ENCODE measurements at places on chromosomes 2 and 18.
A peak's percentile ranks its signal among the peaks of the same experiment; 100 is the strongest.

GRCh38 chr2:101160454-101160853, 9.3 kb upstream of the TBC1D8 start:
- DNase-seq, result no peak

- no peak for DNase-seq
Measured at GRCh38 chr2:224569654-224570053, 15.5 kb downstream of the CUL3 start.

GRCh38 chr18:68418881-68419280, 296.0 kb downstream of the TMX3 start:
- no peak for DNase-seq

GRCh38 chr2:42342061-42342794, 18.8 kb downstream of the COX7A2L start:
- no peak for DNase-seq

DNA sequence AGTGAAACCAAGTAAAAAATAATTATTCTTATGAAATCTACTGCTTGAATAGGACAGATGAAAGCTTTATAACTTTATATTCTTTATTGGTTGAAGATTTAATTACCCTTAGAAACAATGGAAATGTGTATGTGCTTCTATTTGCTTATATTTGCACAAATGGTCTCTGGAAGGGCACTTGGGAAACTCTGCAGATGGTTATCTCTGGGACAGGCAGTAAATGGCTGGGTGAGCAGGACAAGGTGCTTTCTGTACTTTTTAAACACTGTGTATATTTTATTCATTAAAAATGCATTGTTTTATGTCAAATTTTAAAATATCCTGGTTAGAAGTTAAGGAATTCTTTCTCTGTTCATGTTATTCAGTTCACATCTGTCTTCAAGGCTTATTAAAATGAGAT, 131.1 kb downstream of the LRRTM4 start:
- no peak for DNase-seq

- DNase-seq, result no peak
Measured at GRCh38 chr2:151280271-151280670, 9.2 kb downstream of the NMI start.

GRCh38 chr2:83071914-83072313, 1387.2 kb downstream of the SUCLG1 start:
- no peak for DNase-seq

DNA sequence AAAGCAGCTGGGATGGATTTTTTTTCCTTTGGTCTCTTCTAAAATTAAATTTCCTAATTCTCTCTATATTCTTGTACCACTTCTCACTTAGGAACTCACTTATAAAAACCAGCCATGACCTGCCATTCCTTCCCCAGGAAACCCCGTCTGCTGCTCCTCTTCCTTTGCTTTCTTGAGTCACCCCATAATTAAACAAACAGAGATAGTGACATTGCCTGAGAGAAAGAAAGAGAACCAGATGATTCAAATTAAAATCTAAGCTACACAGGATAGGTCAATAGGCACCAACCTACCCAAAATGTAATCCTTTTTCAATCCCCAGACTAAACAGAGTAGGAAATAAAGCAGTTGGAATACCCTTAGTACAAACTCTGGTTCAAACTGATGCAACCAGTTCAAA, 9.7 kb downstream of the STK39 start:
- no peak for DNase-seq

GRCh38 chr2:240259201-240259923, 118.9 kb upstream of the OTOS start:
- DNase-seq, result no peak

- DNase-seq, result no peak
Measured at GRCh38 chr2:127649100-127649611, 3.2 kb downstream of the GPR17 start.

DNA sequence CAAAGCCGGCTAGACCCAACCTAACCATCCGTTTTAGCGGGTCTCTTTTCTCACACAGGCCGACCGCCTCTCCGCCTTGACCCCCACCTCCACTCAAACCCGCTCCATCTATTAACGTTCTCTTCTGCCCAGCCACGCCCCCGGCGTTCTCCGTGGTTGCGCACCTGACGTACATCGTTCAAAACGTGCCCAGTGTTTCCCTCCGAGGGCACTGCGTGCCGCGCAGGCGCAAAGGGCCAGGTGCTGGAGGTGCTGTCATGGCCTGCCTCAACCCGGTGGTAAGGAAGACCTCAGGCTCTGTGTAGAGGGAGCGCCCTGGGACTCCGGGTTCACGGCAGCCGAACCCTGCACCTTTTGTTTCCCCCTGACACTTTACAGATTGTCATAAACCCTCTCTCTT, at the start of gene GTF2A1L:
TSS of gene GTF2A1L (plus strand) at position 239 of the 400 bp plus-strand sequence. CDS start at position 258, 19 bp downstream.
- no peak for DNase-seq

DNA sequence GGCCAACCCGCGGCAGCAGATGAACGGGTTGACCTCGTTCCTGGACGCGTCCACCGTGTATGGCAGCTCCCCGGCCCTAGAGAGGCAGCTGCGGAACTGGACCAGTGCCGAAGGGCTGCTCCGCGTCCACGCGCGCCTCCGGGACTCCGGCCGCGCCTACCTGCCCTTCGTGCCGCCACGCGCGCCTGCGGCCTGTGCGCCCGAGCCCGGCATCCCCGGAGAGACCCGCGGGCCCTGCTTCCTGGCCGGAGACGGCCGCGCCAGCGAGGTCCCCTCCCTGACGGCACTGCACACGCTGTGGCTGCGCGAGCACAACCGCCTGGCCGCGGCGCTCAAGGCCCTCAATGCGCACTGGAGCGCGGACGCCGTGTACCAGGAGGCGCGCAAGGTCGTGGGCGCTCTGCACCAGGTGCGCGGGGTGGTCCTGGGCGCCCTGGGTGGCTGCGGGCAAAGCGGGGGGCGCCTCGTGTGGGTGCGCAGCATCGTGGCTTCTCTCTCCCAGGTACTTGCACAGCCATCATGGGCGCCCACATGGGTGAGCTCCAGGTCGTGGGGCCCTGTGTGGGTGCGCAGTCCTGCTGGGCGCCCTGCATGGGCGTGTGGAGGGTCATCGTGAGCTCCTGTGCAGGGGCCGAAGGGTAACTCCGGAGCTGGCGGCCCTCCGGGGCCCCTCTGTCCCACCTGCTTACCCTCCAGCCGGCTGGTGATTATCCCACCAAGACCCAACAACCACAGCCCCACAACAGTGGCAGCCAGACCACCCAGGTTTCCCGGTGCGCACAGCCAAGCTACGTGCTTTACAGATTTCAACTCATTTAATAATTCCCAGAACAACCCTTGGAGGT, 64.2 kb downstream of the TPO start:
- DNase-seq, result no peak

DNA sequence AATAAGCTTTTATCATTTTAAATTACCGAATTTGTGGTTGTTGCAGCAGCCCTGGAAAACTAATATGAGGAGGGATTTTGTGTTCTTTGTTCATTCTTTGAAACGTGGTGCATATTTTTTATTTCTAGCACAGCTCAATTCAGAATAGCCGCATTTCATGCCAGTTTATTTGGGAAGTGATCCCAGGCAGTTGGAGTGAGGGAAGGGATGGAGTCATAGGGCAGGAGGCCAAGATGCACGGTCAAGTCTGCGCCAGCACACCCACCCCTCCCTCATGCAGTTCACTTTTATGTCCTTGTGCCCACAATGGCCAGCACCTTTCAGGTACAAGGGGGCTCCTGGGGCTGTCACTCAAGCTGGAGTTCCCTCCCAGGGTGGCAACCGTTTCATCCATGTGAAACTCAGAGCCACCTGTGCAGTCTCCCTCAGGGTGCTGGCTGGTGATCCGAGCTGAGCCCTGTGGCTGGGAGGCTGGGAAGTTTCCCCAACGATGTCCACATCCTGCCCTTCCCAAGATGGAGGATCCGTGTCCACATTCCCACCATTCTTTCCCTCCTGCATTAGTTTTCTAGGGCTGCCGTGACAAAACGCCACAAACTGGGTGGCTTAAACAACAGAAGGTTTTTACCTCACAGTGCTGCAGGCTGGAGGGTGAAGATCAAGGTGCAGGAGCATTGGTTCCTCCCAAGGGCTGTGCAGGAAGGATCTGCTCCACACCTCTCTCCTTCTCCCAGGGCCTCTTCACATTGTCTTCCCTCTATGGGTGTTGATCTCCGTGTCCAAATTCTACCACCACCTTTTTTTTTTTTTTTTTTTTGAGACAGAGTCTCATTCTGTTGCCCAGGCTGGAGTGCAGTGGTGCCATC, 68.5 kb upstream of the ITGA6 start:
- no peak for DNase-seq

- DNase-seq, result no peak
Measured at GRCh38 chr18:29383311-29384273, 1206.7 kb upstream of the CDH2 start.

GRCh38 chr2:226115102-226115831, 684.4 kb downstream of the IRS1 start:
- DNase-seq, result no peak

GRCh38 chr2:175048275-175048674, 43.1 kb upstream of the CHN1 start:
- no peak for DNase-seq

- peak; percentile 1 for DNase-seq
Measured at GRCh38 chr2:35410431-35411061, 945.0 kb upstream of the CRIM1 start.

- no peak for DNase-seq
Measured at GRCh38 chr2:102717308-102718018, 44.4 kb upstream of the TMEM182 start.

DNA sequence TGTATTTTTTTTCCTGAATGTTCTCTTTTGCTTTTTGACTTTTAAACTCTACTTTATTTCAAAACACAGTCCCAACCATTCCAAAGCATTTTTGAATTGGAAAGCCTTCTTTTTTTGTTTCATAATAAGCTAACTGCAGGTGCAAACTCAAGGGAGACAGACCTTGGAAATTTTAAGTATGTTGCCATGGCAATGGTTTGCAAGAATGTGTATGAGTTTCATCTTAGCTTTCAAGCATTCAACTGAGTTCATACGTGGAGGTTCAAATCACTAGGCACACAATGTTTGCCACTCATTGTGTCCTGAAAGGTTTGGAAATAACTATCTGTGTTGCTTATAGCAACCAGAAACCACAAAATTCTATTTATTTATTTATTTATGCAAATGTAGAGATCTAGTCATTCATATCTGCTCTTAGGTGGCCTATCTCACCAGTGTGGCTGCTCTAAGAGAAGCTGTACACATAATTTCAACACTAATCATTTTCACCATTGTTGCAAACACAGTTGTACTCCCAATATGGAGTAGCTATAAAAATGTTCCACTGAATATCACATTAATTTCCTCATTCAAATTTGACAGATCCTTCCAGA, 805.7 kb upstream of the FSHR start:
- no peak for DNase-seq

DNA sequence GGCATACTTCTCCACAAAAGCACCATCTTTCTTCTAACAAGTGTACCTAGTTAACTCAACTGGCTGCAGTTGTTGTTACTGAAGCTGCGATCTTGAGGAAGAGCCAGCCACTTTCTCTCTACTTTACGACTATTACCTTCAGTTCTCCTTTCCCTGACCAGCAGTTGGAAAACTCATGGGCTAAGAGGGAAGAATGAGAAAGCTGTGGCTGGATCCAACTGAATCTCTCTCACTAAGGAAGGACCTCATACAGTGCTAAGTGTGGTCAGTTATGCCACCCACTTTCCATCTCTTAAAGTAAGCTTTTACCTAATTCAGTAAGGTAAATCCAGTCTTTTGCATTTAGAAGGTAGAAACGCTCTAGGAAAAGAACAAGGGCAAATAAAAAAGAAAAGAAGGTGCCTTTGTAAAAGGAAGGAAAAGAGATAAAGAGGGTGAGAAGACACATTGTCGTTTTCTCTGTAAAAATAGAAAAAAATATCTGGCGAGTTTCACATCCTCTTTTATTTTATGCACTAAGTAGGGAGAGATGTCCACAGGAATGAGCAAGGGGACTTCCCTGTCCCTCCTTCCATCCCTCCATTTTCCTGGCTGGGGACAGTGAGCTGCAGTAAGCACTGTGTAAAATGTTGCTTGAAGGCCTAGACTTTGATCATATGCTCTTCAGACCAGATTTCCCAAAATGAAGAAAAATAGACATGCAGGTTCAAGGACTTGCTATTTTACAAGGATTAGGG, 73.4 kb downstream of the PLEKHM3 start:
- no peak for DNase-seq

- no peak for DNase-seq
Measured at GRCh38 chr2:236785611-236786057, 216.0 kb downstream of the ACKR3 start.

GRCh38 chr18:10660179-10660884, 134.5 kb downstream of the NAPG start:
- no peak for DNase-seq

- DNase-seq, result no peak
Measured at GRCh38 chr2:85792783-85793441, 39.1 kb downstream of the ATOH8 start.

- DNase-seq, result no peak
Measured at GRCh38 chr2:77999376-77999775, 477.2 kb upstream of the LRRTM4 start.

- DNase-seq, result no peak
Measured at GRCh38 chr18:12302391-12303147, 5.5 kb upstream of the TUBB6 start.

DNA sequence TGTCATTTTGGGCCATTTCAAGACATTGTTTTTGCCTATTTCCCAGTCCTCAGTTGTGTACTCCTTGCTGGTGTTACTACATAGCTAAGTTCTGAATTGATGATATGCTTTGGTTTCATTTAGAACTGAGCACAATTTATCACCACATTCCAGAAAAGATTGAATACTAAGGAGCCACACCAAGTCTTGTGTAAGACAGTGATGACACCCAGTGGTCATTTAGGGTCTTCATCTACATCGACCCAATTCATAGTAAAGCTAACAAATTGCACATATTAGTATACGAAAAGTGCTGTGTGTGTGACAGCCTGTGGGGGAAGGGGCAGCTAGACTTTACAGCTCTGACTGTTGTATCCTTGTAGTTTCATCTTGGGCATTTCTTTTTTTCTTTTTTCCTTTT, 10.9 kb upstream of the DLX2 start:
- DNase-seq, result no peak

GRCh38 chr2:135186054-135186453, 134.0 kb downstream of the RAB3GAP1 start:
- DNase-seq, result no peak

DNA sequence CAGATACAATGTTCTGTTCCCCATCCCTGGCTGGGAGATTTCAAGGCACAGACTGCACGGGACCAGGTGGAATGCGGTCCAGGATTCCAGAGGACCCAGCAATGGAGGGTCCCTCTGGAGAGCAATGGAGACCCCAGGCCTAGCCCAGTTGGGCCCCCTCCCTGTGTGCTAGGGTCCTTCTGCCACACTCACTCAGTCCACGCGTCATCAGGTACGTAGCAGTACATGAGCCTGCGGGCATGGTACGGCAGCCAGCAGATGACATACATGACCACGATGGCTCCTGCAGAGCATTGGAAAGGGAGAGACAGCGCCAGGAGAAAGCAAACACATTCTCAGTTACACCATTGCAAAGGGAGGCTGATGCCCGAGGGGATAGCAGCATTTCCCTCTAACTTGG, 10.1 kb downstream of the NTSR2 start:
- no peak for DNase-seq

- no peak for DNase-seq
Measured at GRCh38 chr2:54099829-54100585, 15.4 kb upstream of the ACYP2 start.

DNA sequence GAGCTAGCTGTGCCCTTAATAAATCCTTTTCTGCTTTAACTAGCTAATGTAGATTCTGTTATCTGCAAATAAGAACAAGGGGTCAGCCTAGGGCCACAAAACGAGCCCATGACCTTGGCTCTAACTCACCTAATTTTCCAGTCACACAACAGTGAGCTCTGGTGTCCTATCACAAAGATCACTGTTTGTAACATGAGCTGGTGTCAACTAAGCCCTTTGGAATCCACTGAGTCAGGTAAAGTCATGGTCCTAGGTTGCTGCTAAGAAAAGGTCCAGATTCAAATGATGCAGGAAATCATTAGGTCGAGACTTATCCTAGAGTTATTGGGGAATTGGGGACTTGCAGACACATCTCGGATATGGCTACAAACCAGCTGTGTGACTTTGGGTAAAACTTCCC, 49.9 kb downstream of the ST8SIA5 start:
- DNase-seq, result no peak
